ENCODE measurements at places on chromosomes 13 and 19. TPM values are rescaled to one million over a fixed set of nuclear protein-coding genes. Genes with fewer than 3 reads are reported as not detected.

The CDKN2D gene
- total RNA-seq, result 11.6 TPM

The ZNF90 gene
- total RNA-seq, result 1.5 TPM

The PCCA gene
- 24.5 TPM for total RNA-seq

The MATK gene
- not detected for total RNA-seq

The SIGLEC8 gene
- not detected for total RNA-seq

The FAM216B gene
- not detected for total RNA-seq

The SLC25A41 gene
- total RNA-seq, result 0.07 TPM

The ATP1A3 gene
- 0.13 TPM for total RNA-seq

The KIR2DL3 gene
- total RNA-seq, result not detected

The RFPL4A gene
- not detected for total RNA-seq

The MEDAG gene
- total RNA-seq, result 21.9 TPM

The SCN1B gene
- 15.9 TPM for total RNA-seq

The IRGC gene
- total RNA-seq, result not detected

The KANK3 gene
- 0.26 TPM for total RNA-seq

The PCDH17 gene
- total RNA-seq, result 0.26 TPM

The C3 gene
- total RNA-seq, result 313 TPM

The FCGBP gene
- 4.8 TPM for total RNA-seq

The MEIOSIN gene
- total RNA-seq, result not detected

The MEF2B gene
- not detected for total RNA-seq

The ITPKC gene
- 13.0 TPM for total RNA-seq

The TEX26 gene
- total RNA-seq, result not detected

The LHB gene
- total RNA-seq, result not detected

The HIF3A gene
- total RNA-seq, result 2.8 TPM

The TPTE2 gene
- not detected for total RNA-seq

The ZNF793 gene
- 2.9 TPM for total RNA-seq

The SACS gene
- 73.3 TPM for total RNA-seq

The HS6ST3 gene
- 1.4 TPM for total RNA-seq
